Stimulated activated CD4-positive, alpha-beta T cell treated with anti-CD3 and anti-CD28 coated beads, Interleukin-15, amount 100 ng/mL, for 1 hour (primary cell): ENCODE measurements at places on chromosomes 11 and 22.

- no peak for DNase-seq
These were observed 29.2 kb downstream of the GGTLC2 start for GRCh38 chr22:22673628-22674027.

GRCh38 chr11:17543574-17544180, 539 bp downstream of the USH1C start:
- DNase-seq = no peak

GRCh38 chr22:44314425-44315067, 1.8 kb upstream of the SHISAL1 start:
- no peak for DNase-seq

GRCh38 chr11:78577495-78577894, 2.8 kb upstream of the NARS2 start:
- DNase-seq = no peak

DNA sequence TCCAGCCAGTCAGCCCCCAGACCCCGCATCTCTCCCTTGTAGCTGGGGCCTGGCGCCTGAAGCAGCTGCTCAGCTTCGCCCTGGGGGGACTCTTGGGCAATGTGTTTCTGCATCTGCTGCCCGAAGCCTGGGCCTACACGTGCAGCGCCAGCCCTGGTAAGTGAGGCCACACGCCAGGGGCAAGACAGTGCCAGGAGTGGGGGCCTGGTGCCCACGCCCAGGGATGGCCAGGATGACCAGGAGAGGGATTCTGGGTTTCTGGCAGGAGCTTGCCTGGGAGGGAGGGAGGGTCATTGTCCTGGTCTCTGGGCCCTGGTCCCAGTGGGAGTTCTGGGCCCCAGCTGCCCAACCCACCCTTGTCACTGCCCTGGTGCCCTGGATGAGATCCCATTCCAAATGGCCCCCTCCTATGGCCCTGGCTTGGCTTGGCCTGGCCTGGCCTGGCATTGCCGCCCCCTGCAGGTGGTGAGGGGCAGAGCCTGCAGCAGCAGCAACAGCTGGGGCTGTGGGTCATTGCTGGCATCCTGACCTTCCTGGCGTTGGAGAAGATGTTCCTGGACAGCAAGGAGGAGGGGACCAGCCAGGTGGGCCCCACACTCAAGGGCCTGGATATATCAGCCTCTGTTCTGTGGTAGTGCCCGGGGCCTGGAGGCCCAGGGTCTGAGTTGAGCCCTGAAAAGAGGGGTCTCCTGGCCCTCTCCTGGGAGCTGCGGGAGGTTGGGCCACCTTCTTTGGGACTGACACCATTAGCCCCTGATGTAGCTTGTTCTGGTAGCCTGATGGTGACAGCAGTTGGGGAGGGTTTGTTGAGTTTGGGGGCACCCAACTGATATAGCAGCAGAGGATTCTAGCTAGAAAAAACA, 3.7 kb downstream of the SLC39A13 start:
- DNase-seq = no peak

GRCh38 chr11:121452609-121453150, at the start of gene SORL1-AS1:
Gene SORL1-AS1 (minus strand): TSS chr11:121452967.
- DNase-seq = no peak

DNA sequence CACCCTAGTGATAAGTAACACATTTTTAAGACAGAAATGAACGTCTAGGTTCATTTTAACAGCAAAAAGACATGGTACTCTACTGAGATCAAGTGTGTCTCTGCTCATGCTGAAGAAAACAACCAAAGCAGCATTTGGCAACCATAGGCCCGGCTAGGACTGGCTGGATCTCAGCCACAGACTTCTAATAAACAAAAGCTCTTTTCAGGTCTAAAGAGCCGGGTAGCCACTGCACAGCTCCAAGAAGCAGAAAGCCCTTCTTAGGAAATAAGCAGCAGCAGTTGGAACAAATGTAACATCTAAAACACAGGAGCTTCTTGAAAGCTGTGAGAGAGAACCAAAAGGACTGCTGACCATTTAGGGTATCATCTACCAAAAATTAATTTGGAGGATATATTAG, 37.6 kb downstream of the PITPNB start:
- DNase-seq = no peak

DNA sequence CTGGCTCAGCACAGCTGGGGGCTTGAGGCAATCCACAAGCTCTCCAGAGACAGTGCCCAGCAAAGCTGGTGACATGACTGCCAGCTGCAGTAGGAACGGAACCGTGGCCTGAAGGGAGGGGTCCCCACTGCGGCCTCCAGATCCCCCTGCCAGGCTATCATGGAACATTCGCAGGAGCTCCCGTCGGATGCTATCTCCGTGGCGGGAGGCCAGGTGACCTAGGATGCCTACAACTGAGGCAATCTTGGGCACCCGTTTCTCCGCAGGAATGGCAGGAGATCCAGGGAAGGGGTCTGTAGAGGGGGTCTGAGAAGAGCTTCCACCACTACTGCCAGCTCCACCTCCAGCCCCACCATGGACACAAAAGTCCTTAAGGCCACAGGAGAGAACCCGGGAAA, 2.6 kb upstream of the GANAB start:
- DNase-seq = no peak

- DNase-seq = no peak
These were observed 3.2 kb upstream of the EMID1 start for GRCh38 chr22:29202212-29203192.

GRCh38 chr11:2149460-2149859, 10.3 kb upstream of the IGF2 start:
- DNase-seq = no peak

DNA sequence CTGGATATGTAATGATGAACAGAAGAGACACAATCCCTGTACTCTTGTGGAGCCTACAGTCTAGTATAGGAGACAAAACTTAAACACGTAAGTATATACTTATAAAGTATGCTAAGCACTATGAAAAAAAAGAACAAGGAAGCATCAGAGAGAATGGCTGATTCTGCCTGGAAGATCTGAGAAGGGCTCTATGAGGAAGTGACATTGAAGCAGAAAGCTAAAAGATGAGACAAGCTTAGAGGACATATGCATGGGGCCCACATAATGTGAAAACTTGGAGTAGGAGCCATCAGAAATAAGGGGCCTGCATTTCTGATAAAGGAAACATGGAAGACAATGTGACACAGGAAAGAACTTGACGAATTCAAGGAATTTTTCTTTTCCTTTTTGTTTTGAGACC, 16.6 kb downstream of the SAA1 start:
- DNase-seq = no peak

- DNase-seq = no peak
These were observed 5.5 kb downstream of the NPAT start for GRCh38 chr11:108216988-108217387.

DNA sequence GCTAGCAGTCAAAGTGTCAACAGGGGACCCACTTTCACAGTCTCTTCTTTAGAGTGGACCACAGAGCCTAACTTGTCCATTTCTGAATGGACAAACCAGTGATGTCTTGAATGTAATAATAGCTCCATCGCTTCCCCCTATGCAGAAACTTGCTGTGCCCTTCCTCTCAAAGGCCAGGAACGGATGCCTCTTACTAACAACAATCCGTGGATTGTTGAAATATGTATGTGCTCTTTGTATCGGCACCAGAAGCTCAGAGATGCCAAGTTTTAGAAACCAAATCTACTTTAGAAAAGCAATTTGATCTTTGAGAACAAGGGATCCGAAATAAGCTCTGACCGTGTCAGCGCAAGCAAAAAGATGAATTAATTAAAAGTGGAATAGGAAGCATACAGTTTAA, 259.5 kb upstream of the POU2AF2 start:
- DNase-seq = no peak

DNA sequence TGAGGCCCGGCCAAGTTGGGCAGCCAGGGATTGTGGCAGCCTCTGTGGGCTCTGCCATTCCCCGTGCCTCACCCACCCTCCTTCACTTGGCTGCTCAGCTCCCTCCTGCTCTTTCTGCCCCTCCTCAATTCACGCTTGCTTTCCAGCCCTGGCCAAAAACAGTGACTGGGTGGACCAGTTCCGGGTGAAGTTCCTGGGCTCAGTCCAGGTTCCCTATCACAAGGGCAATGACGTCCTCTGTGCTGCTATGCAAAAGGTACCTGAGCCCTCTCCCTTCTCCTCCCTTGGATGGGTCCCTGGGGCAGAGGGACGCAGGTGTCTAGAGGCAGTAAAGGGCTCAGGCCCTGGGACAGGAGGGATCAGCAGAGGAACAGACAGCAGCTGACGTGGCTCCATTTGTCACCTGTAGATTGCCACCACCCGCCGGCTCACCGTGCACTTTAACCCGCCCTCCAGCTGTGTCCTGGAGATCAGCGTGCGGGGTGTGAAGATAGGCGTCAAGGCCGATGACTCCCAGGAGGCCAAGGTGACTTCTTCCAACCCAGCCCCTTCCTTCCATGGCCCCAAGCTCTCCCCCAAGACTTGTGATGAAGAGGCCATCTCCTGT, 2.7 kb downstream of the FREY1 start:
- no peak for DNase-seq

DNA sequence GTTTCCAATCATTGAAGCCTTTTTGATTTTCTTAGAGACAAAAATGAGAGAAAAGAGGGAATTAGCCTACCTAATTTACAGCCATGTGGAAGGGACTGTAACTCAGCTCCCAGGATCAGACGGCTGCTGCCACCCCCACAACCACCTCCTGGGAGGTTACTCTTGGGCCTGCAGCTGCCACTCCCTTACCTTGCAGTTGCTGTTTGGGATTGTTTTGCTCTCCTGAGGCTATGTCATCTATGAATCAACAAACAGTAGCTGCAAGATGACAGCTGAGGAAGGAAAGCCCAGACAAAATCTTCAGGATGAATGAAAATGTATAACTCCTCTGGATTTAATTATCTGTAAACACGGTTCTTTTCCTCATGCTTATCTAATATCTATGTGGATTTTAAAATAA, 28.0 kb upstream of the ZC3H12C start:
- DNase-seq = no peak

DNA sequence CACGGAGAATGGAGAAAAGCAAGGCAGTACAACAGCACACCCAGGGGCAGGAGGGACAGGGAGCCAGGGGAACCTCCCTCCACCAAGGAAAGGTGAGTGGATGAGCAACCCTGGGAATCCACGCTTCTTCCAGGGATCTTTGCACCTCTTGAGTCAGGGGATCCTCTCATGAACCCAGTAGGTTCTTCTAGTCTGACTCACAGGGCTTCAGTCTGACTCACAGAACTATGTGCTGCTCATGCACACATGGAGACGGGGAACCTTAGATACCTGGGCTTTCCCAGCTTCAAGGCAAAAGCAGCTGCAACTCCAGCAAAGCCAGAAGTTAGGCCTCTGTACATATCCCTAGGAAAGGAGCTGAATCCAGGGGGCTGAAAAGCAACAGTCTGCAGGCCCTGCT, 1021.4 kb upstream of the TENM4 start:
- no peak for DNase-seq

DNA sequence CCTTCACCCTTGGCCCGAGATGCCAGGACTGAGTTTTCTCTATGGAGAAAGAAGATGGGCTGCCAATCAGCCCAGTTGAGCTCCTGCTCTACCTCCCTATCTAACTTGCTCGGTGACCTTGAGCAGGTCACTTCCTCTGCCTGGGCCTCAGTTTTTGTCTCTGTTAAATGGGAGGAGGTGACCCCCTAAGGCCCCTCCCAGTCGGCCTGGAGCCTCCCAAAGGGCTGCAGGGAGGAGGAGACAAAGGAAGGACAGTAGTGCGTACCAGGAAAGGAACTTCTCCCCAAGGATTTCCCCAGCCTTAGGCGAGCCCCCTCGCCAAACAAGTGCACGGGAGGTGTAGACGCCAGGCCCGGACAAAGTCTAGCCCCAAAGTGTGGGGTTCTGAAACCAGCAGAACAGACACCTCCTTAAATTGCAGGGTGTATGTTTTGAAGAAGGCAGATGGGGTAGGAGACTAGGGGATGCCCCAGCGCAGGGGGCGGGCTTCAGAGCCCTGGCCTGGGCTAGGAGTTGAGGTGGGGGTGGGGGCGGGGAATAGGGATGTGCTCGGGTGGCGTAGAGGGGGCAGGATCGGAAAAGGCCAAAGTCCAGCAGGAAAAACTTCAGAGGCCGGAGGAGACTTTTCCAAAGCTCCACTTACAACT, 1.0 kb downstream of the CBX7 start:
- no peak for DNase-seq

GRCh38 chr22:37178350-37179125, 9.5 kb downstream of the C1QTNF6 start:
- no peak for DNase-seq

- no peak for DNase-seq
These were observed 13.5 kb downstream of the TXN2 start for GRCh38 chr22:36467946-36468345.

DNA sequence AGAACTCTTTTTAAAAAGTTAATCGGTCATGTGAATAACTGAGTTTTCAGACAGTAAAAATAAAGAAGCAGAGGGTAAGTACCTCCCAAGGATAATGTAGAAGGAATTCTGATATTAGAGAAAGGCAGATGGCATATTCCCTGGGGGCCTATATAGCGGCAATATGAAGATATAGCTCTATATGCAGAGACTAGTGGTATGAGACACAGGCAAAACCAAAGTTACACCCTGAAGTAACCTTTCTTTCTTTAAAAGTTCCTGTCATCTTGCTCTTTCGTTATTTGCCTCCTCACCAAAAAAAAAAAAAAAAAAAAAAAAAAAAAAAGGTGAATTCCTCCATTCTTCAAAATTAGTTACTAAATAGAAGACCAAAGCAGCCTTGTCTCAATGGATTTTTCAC, 76.2 kb upstream of the ARHGAP32 start:
- no peak for DNase-seq

GRCh38 chr11:93579187-93579751, 36.1 kb upstream of the SMCO4 start:
- DNase-seq = no peak

- no peak for DNase-seq
These were observed 34.0 kb downstream of the KREMEN1 start for GRCh38 chr22:29106839-29107238.

DNA sequence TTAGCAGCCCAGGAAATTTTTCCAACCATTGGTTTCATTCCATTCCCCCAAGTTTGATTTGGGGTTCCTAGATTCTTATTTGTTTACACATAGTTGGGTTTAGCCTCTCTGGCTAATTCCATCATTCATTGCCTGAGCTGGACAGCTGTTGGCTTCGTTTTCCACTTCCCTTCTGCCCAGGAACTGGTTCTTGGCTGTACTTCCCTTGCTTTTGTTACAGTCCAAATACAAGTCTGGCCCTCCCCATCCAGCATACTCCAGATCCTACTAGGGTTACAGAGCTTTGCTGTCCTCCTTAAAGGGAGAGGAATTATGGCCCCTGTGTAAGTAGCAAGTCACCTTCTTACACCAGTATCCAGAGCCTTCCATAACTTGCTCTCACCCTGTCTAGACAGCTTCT, 356.3 kb downstream of the FAT3 start:
- no peak for DNase-seq

DNA sequence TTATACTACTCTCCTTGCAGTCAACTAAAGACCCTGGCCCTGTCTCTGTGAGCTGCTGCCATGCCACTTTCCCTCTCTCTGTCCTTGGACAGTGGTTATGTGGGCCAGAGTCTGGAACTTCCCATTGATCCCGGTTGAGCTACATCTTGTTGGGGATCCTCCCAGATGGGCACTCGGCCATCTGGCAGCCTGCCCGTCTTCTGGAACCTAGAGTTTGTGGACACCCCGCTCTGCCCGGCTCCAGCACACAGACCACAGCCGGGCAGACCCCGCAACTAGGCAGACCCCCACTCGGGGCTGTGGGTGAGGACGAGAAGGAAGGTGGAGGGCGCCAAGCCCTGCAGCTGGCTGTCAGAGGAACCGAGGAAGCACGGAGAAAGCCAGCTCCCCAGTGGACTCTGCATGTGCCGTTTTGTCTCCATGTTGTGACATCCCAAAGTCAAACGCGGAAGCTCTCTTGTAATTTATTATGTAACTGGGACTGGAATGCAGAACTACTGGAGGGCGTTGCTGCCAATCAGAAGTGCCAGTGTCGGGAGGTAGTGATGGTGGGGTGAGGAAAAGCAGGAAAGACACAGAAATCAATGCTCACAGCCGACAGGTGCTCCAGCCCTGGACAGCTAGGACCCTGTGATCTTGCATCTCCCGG, 207.7 kb downstream of the CEP164 start:
- DNase-seq = no peak
